ENCODE measurements at places on chromosomes 2 and 18.

- DNase-seq, result no peak
Measured at GRCh38 chr2:234533626-234534025, 36.7 kb upstream of the ARL4C start.

GRCh38 chr2:18435426-18436037 is 124.9 kb downstream of the RDH14 start:
- peak; percentile 18 for DNase-seq

DNA sequence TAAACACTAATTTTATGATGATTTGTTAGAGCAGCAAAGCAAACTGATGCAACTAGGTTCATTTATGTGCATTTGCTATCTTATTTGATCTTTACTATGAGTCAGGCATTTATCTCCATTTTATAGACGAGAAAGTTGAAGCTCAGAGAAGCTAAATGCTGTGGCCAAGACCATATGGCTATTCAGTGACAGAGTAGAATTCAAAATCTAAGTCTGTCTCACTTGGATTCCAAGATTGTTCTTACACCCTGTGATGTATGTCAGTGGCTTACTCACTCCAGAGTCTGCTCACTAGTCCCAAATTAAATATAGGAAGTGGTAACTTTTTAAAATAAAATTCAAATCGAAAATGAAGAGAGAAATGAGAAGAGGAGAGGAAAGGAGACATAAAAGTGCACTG is 114.0 kb upstream of the DDX18 start:
- no peak for DNase-seq

- DNase-seq, result no peak
Measured at GRCh38 chr2:55932843-55933242, 9.3 kb upstream of the EFEMP1 start.

DNA sequence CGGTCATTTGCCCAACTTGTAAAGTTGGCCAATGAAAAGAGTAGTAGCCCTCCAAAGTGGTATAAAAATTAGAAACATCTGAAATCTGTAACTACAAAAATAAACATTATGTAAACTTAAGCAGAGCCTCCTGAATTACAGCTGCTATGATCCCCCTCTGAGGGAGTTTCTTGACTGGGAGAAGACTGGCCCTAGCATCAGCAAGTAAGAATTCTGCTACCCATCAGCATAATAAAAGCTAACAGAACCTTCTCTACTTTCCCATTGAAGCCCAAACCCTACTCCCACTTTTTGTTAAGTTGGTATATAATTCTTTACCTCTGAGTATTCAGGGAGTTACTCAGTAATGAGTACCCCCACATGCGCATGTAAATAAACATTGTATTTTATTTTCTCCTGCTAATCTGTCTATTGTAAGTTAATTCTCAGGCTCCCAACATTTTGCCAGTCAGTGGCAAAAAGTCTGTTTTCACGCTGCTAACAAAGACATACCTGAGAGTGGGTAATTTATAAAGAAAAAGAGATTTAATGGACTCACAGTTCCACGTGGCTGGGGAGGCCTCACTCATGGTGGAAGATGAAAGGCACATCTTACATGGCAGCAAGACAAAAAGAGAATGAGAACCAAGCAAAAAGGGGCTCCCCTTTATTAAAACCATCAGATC is 71.3 kb downstream of the MYL12B start:
- no peak for DNase-seq

DNA sequence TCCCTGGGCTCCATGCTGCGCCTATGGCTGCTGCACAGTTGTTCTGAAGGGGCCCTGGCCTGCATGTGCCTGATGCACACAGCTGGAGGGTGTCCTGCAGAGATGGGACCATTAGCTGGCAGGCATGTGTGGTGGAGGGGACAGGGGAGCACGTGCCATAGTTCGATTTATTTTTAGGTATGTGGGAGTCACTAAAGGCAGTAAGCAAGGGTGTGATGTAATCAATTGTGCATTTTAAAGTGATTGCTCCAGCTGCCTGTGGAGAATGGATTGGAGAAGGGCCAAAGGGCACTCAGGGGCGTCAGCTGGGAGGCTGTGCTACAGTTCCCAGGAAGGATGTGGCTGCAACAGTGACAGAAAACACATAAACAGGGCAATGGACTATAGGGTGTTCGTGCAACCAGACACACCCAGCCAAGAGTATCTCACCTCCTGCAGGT is 205.1 kb downstream of the ARL4C start:
- peak; percentile 67 for DNase-seq

GRCh38 chr2:219274361-219274921 is 4.7 kb upstream of the DNAJB2 start:
- DNase-seq, result no peak

- DNase-seq, result no peak
Measured at GRCh38 chr2:8416001-8416571, 265.8 kb upstream of the ID2 start.

- DNase-seq, result no peak
Measured at GRCh38 chr2:191255756-191256312, 10.6 kb downstream of the MYO1B start.

DNA sequence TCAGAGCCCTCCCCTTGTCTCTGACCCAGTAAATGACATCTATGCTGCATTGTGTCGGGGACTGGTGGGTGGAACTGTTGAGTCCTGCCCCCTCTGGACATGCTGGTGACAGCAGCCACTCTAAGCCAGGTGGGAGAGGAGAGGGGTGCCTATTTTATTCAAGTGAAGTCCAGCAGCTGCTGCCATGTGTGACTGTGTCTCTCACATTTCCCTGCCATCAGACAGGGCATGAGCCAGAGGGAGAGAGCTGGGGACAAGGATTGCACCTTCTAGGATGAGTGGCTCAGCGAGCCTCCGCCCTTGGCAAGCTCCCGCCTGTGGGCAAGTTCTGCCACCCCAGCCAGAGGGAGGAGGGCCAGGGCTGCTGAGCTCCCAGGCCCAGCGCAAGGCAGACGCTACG is 13.7 kb downstream of the NGEF start:
- DNase-seq, result no peak

- no peak for DNase-seq
Measured at GRCh38 chr2:59905731-59906130, 647.7 kb downstream of the BCL11A start.

- peak; percentile 47 for DNase-seq
Measured at GRCh38 chr2:159144776-159145614, 141.5 kb downstream of the WDSUB1 start.

- DNase-seq, result no peak
Measured at GRCh38 chr2:58900246-58901027, 659.3 kb upstream of the FANCL start.

- no peak for DNase-seq
Measured at GRCh38 chr2:220396287-220396686, 768.9 kb downstream of the SLC4A3 start.

- DNase-seq, result no peak
Measured at GRCh38 chr2:110746586-110747521, 14.5 kb downstream of the ACOXL start.

DNA sequence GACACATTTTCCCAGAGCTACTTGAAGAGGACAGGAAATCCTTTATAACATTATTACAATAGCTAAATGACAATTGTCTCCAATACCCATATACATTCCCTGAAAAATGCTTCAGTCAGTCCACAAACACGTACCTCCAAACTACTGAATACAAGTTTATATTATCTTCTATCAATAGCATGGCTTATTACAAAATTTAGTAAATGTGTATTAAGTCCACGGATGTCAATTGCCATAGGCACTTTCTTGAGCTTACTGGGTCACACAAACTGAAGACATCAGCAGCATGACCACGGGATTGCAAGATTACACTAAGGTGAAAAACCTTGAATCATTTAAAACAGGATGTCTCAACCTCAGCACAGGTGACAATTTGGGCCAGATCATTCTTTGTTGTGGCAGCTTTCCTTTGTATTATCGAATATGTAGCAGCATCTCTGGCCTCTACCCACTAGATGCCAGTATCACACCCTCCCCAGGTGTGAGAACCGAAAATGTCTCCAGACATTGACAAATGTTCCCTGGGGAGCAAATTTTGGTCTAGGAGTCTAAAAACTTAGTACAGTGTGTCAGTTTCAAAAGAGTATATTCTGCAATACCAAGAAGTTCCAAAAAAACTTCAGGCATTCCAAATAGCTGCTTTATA is 1.4 kb downstream of the MBD2 start:
- peak; percentile 79 for DNase-seq

GRCh38 chr2:10016802-10017258 is 26.5 kb upstream of the KLF11 start:
- no peak for DNase-seq

DNA sequence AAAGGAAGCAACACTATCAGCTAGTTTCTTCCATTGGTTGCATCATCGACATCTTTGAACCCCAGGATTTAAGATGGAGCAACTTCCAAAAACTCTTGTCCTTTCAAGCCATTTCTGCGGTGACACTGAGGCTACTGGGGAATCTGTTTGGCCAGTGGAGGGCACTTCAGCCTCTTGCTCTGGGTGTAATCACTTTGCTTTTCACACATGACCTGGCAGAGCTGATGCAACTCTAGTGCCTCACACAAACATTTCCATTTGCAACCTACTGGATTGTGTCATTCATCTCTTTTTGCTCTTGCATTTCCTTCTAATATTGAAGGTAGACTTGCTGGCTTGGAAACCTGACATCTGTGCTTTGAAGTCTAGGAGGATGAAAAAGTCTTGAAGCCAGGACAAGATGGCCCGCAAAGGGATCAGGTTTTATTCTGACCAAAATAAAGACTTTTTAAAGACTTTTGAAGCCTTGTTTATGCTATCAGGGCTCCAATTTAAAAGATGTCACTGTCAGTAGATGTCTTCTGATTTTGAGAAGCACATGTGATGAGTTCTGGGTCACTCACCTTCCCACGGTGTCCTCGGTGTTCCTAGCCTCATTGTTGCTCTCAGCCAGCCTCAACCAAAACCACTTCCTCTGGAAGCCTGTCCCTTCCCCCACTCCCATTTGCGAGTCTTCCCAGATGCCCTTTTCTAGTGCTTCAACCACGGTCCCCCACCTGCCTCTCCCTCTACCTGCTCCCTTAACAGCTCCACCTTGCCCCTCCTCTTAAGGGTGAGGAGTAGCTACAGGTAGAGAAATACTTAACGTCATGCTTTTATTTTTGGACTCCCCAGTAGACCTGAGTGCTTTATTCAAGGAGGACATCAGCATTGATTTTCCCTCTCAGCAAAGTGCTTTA is 69.7 kb upstream of the KCNE4 start:
- DNase-seq, result no peak

- peak; percentile 66 for DNase-seq
Measured at GRCh38 chr2:54106631-54107454, 8.6 kb upstream of the ACYP2 start.

- DNase-seq, result no peak
Measured at GRCh38 chr18:3923750-3924149, 473.8 kb downstream of the TGIF1 start.

DNA sequence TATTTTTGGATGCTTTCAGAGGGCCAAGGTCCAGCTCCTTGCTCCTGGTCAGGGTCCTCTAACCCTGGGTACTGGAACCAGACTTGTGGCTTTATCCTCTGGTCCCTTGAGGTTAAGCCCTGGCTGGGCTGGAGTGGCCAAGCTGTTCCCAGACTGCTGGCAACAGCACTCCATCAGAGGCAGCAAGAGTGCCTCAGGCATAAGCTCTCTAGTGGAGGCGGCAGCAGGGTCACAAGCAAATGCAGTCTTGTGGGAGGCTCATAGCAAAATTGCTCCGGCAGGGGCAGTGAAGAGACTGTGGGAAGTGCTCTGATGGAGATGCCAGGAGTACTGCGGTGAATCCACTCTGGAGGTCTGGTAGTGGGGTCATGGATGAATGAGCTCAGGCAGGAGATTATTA is 128.9 kb upstream of the OTOS start:
- DNase-seq, result no peak

GRCh38 chr18:435940-436339 is 64.6 kb downstream of the COLEC12 start:
- no peak for DNase-seq

GRCh38 chr2:84649058-84649457 is 132.8 kb downstream of the DNAH6 start:
- DNase-seq, result no peak

- DNase-seq, result no peak
Measured at GRCh38 chr2:30974554-30974953, 163.7 kb downstream of the GALNT14 start.

DNA sequence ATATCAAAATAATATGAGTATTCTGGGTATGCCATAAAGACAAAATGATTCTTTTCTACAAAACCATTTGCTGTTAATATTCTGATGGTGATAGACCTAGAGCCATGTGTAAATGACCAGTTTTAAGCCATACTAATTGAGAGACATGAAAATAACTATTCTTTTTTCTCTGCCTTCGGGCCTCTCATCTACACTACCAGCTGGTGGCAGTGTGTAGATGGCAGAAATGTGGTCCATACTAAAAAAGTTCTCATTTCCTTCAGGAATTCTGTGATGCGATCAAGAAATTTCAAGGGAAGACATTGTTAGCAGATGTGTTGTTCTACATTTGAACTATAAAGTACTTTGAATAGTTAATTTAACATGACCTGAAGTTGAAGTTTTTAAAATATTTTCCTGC is 485.2 kb downstream of the TRIB2 start:
- DNase-seq, result no peak

DNA sequence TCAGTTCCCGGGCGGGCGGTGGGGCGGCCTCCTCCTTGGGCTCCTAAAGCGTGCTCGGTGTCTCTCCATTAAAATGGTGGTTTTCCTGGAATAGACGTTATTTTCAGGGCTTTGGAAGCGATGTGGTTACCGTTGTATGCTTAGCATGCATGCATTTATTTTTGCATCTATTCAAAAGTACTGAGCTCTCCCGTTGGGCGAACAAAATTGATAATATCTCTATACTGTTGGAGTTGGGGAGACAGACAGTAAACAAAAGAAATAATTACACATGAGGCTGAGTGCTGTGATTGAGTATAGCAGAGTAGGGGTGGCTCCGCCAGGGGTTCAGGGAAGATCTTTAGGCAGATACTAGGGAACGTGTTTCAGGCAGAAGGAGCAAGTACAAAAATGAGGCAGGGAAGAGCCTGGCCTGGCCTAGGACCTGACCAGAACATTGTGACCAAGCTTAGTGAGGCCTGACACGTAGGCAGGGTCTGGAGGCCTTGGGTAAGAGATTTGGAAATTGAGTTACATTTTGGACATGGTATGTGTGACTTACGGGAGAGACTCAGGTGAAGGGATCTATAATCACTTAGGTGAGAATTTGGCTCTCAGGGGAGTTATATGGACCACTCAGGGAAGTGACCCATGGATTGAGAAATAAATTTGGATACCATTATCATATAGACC is 674 bp downstream of the NCAPH start:
- no peak for DNase-seq

GRCh38 chr2:10407432-10407831 is 40.7 kb downstream of the ODC1 start:
- no peak for DNase-seq

DNA sequence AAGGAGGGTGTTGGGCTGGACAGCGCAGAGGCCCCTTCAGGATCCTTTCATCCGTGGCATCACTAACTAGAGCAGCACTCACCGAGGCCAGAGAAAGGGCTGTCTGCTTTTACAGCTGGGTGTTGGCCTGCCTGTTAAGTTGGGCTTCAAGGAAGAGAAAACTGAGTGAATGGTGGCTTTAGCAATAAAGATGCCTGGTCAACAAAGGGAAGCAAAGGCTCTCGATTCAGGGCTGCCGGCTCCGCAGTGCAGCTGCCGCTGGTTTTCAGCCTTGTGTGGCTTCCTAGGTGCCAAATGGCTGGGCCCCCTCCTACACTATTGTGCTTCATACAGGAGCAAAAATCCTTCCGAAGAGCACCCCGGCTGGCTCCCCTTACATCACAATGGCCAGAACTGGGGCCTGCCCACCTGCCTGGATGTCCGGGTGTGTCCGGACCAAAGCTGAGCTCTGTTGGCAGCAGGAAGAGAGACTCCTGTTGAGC is 61.0 kb upstream of the GPR45 start:
- no peak for DNase-seq

Measured in CD4-positive, alpha-beta T cell treated with Interleukin-12 subunit alpha and Interleukin-12 subunit beta, for 1 hour (primary cell).